ENCODE measurements at places on chromosomes 4 and X.
A peak's percentile ranks its signal among the peaks of the same experiment; 100 is the strongest.

- no peak for DNase-seq
Measured at GRCh38 chr4:88599298-88599697, 7.0 kb downstream of the HERC3 start.

DNA sequence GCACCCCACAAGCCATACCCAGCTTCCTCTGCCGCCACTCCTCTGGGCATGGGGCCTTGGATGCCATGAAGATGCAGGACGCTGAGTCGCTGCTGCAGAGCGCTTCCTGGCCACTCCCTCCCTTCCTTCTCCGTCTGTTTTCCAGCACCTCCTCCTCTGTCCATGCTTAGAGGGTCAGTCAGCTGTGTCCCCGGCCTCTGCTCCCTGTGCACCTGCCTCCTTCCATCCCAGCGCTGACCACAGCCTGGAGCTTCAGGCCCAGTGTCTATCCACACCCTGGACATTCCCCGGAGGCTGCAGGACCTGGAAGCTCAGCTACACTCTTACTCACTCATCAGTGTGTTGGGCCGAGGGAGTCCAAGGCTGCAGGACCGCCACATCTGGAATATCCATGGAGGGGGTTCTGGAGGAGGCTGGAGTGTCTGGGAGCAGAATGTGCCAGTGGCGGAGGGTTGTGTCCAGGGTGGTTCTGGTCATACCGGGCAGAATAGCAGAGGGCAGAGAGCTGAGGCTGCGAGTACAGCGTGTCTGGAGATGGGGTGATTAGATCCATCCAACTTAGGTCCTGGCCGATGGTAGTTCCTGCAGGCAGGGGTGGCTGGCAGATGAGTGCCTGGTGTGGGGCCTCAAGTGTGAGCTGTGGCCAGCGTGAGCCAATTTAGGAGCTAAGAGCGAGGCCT lies 58.6 kb upstream of the ADRA2C start:
- no peak for DNase-seq

DNA sequence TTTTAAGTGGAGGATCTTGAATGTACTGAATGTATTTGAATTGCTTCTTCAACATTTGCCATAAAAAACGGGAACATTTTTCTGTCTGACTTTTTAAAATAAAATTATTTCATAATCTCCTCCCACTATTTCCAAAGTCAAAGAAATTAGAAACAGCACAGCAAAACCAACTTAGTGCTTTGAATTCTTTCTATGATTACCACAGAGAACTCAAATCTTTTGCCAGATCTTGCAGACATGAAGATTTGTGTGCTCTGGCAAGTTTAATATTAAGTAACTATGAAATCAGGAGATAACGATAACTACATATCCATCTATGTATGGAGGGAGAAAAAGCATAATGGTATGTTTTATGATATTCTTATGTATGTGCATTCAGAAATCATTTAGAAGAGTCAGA lies 982.2 kb downstream of the PCDH7 start:
- no peak for DNase-seq

DNA sequence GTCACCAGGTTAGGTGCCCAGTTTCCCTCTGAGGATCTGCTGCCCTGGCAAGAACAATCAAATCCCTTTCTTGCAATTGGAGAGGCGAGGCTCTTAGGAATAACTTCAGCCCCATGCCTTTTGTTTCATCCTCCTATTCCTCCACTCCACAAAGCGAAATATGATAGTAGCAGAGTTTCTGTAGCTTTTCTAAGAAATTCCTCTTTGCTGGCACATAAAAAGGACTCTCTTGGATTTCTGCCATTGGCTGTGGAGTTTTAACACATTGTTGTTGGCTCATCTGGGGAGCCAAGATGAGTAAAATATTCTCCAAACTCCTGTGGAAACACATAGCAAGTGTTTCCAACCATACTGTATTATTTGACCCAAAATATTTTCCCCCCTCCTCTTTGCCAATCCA lies 11.0 kb upstream of the ADGRG2 start:
- no peak for DNase-seq

- no peak for DNase-seq
Measured at GRCh38 chr4:129900430-129900953, 804.5 kb downstream of the C4orf33 start.

- DNase-seq, result no peak
Measured at GRCh38 chrX:11190745-11191510, 79.8 kb downstream of the HCCS start.

DNA sequence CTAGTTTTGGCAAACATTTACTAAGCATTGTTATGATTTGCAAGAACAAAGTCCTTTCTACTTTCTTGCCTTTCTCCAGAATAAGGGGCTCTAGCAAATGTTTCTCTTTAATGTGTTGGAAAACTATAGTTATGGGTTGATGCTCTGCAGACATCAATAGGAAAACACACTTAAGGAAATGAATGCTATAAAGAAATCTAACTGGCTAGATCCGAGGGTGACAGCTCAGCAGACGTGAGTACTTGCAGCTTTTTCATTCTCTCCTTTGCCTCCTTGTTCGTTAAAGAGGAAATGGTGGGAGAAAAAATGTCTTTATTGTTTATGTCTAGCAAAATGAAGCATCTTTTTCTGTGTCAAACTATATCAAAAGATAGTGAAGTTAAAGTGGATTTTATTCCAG lies 6.3 kb downstream of the GUCY1B1 start:
- DNase-seq, result no peak

GRCh38 chr4:109721033-109721432 lies 8.8 kb downstream of the PLA2G12A start:
- no peak for DNase-seq

- no peak for DNase-seq
Measured at GRCh38 chr4:170278460-170278859, 188.7 kb upstream of the AADAT start.

DNA sequence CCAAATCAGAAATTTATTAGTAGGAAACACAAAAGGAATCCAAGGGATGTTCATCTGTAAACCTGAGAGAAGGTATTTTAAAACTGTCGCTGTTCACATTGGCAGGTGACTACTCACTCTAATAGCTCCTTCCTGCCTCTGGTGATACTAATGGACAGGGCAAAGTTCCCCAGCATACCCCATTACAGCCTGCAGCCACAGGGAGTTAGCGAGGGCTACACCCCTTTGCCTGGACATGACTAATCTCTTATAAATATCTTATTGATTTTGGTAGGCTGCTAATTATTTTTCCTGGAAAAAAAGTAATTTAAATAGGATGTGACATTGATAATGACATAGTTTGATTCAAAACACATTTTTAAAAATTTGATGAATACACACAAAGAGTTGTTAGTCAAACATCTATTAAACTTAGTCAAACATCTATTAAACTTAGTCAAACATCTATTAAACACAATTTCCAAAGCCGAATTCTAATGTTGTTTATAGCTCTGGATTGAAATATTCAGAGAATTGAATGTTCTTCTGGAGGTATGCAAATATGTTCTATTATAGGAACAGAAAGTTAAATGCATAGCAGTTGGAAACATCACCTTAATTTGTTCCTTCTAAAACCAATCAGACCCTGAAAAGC lies 83.0 kb upstream of the CBR4 start:
- no peak for DNase-seq

GRCh38 chr4:23337292-23337691 lies 552.6 kb downstream of the PPARGC1A start:
- no peak for DNase-seq

GRCh38 chr4:173932701-173933100 lies 350.8 kb downstream of the FBXO8 start:
- no peak for DNase-seq

GRCh38 chr4:170940043-170940724 lies 850.4 kb upstream of the AADAT start:
- DNase-seq, result no peak

DNA sequence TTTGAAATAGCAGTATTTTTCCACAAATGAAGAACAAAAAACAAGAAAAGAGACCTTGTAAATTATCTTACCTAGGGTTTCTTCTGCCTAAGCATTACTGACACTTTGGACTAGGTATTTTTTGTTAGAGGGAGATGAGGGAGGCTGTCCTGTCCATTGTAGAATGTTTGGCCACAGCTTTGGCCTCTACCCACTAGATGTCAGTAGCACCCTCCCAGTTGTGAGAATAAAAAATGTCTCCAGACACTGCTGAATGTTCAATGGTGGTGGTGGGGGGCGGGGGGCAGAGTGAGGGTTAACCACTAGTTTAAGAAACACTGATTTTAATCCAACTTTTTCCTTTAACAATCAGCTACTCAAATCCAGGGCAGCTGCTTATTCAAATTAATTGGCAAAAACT lies 25.8 kb downstream of the OTUD4 start:
- DNase-seq, result no peak

DNA sequence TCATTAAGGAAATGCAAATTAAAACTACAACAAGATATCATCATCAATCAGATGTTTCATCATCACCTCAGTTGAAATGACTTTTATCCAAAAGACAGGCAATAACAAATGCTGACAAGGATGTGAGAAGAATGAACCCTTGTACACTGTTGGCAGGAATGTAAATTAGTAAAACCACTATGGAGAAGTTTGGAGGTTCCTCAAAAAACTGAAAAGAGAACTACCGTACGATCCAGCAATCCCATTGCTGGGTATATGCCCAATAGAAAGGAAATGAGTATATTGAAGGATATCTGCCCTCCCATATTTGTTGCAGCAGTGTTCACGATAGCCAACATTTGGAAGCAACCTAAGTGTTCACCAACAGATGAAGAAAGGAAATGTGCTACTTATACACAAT lies 50.6 kb upstream of the STARD8 start:
- DNase-seq, result no peak

- DNase-seq, result peak; percentile 47
Measured at GRCh38 chr4:128287141-128287870, at the start of gene PGRMC2. TSS of gene PGRMC2 (minus strand) at chr4:128287813. CDS start at chr4:128287790, 23 bp downstream.

- no peak for DNase-seq
Measured at GRCh38 chr4:37797374-37797773, 29.1 kb upstream of the PGM2 start.

GRCh38 chrX:6383917-6384316 lies 151.0 kb downstream of the VCX3A start:
- DNase-seq, result no peak

DNA sequence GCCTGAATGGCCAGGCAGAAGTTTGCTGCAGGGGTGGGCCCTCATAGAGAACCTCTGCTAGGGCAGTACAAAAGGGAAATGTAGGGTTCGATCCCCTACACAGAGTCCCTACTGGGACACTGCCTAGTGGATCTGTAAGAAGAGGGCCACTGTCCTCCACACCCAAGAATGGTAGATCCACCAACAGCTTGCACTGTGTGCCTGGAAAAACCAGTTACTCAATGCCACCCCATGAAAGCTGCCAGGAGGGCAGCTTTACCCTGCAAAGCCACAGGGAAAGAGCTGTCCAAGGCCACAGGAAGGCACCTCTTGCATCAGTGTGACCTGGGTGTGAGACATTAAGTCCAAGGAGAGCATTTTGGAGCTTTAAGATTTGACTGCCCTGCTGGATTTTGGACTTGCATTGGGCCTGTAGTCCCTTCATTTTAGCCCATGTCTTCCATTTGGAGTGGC lies 781.6 kb downstream of the TRAM1L1 start:
- DNase-seq, result no peak

GRCh38 chr4:54958236-54958635 lies 167.2 kb downstream of the KDR start:
- no peak for DNase-seq

DNA sequence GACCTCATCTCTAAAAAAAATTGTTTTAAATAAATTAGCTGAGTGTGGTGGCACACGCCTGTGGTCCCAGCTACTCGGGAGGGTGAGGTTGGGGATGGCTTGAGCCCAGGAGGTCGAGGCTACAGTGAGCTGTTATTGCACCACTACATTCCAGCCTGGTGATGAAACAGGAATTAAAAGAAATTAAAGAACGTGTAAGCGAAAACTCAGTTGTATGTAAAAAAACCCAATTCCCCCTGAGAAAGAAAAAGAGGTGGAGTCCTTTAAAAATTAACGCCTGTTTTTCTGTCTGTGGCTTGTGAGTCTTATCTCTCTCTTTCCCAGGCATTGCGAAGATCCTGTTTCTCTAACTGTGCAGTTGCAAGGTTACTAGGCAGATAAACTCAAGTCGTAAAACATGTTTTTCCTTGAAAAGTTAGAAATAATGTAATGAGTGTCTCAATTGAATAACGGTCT lies 22.1 kb downstream of the EPGN start:
- DNase-seq, result no peak

DNA sequence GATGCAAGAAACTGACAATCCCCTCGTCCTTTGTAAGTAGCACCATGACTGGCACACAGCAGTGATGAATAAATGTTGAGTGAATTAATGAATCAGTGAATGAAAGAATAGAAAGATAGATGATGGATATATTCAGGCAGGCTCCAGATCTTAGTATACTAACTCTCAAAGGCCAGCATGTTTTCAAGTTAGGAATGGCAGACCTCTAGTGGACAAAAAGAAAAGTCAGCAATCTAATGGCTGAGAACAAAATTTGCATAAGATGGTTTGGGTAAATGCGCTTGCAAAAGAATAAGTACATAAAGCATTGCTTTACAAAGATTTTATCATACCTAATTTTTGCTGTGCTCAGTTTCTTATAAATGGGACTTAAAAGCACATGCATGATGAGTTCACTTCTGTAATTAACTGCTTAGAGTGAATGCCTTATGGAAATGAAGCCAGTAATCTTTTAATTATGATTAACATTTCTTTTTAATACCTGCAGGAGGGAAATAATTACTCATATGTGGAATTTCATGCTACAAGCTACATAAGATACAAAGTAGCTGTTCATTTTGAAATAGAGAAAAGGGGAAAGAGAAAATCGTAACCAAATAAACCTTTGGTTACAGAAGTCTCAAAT lies 126.9 kb upstream of the GPRIN3 start:
- peak; percentile 36 for DNase-seq

- no peak for DNase-seq
Measured at GRCh38 chr4:32574803-32575202, 1854.6 kb downstream of the PCDH7 start.

DNA sequence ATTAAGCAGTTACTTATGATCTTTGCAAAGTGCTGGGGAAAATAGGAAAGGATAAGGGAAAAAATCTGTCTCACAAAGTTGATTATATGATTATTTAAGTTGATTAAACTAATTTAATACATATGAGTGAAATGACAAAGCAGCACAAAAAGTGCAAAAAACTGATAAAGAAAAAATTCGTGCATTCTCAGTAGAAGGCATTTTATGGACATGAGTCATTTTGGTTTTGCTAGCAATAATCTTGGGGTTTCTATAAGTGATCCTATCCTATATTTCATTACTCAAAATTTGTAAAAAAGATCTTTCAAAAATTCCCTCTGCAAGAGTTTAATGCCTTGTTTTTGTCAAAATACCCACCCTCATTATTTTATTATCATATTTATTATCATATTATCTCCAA lies 224.2 kb upstream of the ANXA10 start:
- no peak for DNase-seq

- DNase-seq, result no peak
Measured at GRCh38 chrX:129557844-129558480, 17.9 kb downstream of the OCRL start.

Data from germinal center (tissue), 1 donor.